Stimulated activated CD4-positive, alpha-beta T cell treated with anti-CD3 and anti-CD28 coated beads, Interleukin-4, amount 100 ng/mL, for 4 hours (primary cell): ENCODE measurements at places on chromosomes 16 and 17.

- DNase-seq = no peak
Observed at GRCh38 chr16:79263425-79263824, 337.1 kb downstream of the MAF start.

- DNase-seq = no peak
Observed at GRCh38 chr17:1165836-1166235, 13.9 kb downstream of the ABR start.

DNA sequence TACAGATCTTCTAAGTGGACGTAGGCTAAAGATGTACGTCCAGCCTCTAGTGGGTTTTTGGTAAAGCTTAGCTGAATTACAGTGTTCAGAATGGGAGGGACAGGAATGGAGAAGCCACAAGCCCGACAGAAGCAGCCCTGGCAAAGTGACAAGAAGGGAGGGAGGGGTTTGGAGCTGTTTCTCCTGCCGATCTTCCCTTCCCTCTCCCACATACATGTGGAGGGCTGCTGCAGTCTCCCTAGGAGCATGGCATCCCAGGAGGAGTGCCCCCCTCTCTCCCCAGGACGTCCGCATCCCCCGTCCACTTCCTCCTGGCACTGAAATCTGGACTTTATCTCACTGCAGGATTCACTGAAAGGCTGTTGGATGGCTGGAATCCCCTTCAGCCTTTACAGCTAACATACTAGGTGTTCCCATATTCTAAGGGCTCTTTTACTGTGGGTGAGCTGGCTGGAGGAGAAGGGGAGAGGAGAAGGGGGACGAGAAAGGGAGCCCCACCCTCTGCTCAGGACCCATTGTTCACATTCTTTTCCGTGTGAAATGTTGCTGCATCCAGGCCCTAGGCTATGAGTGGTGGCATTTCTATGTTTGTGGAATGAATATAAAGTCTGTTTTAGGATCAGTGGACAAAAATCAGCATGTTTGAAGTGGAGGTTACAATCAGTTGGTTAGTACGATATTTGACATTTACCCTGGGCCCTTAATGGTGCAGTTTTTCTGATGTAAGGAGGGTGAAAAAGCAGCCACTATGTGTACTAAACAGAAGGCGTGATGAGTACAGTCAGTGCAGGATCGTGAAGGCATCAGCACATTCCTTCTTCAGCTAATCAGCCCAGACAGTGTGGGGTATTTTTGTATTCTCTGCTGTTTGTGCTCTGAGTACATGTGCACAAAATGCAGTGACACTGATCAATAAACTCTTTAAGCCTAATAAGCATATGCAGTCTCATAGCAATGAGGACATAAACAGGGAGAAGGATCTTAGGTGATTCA, 94.6 kb downstream of the SPECC1 start:
- no peak for DNase-seq

GRCh38 chr17:31778523-31778922, 80.5 kb downstream of the COPRS start:
- DNase-seq = no peak

GRCh38 chr17:27612160-27612770, 18.7 kb upstream of the LGALS9 start:
- DNase-seq = no peak

DNA sequence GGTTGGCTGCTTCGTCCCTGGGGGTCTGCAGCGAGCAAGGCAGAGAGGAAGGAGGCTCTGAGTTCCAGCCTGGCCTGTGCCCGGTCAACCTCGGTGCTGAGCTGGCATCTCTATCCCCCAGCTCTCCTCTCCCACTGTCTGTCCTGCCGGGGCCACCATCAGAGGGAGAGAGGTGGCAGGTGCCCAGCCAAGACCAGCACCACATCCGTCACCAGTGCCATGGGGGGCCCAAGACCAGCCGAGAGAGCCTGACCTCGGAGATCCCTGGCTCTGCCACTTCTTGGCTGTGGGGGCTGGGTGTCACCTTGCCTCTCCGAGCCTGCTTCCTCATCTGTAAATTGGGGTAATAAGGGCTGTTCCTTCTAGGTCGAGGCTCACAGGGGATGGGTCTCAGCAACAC, 560 bp upstream of the P2RX1 start:
- DNase-seq = no peak
